Posterior cingulate gyrus (tissue), 11 donors: ENCODE measurements at places on chromosomes 7 and 10.

DNA sequence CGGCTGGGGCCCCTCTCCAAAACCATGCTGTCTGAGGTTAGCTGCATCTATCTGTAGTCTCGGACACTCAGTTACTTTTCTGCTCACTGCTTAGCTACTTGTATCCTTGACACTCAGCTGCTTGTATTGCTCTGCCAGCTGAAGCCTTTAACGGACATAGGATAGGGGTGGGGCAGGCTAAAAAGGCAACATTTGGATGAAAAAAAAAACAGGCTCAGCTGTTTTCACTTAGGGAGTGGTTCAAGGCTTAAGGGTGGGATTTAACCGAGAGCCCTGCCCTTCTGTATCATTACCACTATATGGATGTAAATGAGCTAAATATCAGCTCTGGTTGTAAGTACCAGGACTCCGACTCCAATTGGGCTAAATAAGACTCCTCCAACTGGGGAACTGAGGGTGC, 28.6 kb downstream of the LSMEM1 start:
- DNase-seq = no peak

DNA sequence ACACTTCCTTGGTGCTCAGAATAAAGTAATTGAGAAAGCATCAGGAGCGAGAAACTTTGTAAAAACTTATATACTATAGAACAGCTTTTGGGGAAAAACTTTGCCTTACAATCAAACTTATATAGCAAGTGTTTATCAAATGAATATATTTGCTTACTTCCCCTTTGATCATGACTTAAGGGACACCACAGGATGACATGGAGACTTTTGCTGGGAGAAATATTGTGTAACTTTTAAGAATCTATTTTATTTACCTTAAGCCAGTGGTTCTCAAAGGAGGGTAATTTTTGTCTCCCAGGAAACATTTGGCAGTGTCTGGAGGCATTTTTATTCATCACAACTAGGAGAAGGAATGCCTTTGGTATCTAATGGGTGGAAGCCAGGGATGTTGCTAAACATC, 173.8 kb upstream of the HABP2 start:
- no peak for DNase-seq

- DNase-seq = no peak
Observed at GRCh38 chr10:373526-374309, 238.5 kb downstream of the ZMYND11 start.

DNA sequence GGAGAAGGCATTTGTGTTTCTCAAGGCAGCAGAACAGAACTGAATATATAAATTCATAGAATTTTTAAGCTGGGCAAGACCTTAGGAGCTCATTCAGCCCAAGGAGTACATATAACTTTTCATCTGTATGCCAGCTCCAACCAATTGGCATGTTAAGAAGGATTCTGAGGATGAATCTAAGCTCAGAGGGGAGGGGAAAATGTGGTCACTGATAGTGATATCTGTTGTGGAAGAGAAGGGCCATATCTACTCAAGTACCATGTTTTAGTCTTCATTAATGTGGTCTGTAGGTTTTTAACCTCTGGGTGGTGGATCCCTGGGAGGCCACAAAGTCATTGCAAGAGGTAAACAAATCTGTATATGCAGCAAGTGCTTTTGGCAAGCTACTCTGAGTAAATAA, 6.4 kb downstream of the CALD1 start:
- no peak for DNase-seq

GRCh38 chr7:33596686-33597085, 308.7 kb upstream of the BMPER start:
- no peak for DNase-seq

- no peak for DNase-seq
Observed at GRCh38 chr7:141738592-141739013, 445 bp downstream of the SSBP1 start.

DNA sequence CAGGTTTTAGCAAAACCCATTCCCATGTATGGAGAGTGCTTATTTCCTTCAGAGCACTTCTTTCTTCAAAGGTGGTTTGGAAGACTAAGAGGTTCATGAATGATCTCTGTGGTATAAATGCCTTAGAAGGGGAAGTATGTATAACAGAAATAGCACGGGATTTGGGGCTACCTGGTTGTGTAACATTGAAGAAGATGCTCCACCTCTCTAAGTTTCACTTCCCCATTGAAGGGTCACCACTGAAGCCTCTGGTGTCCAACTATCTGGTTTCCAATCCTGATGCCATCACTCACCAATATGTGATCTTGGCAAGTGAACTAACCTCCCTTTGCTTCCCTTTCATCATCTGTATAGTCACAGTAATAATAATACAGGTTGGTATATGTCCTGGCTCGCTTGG, 37.2 kb downstream of the CYCS start:
- no peak for DNase-seq

DNA sequence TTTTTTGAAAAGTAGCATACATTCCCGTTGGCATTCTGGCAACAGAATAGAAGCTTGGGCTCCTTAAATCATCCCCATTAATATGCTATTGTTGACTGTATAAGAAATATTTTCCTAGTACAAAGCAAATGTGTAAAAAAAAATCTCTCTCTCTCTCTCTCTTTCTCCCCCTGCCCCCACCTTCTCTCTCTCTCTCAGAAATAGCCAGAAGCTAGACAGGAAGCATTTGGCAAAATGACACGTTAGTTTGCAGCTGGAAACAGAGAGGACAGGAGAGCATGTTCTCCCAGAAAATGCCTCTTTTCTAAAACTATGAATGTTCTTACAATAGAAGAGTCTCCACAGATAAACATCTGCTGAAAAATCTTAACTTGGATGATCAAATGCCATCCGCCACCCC, 59.6 kb upstream of the AKR1E2 start:
- no peak for DNase-seq

- DNase-seq = no peak
Observed at GRCh38 chr7:73718438-73718881, 1.0 kb downstream of the STX1A start.

DNA sequence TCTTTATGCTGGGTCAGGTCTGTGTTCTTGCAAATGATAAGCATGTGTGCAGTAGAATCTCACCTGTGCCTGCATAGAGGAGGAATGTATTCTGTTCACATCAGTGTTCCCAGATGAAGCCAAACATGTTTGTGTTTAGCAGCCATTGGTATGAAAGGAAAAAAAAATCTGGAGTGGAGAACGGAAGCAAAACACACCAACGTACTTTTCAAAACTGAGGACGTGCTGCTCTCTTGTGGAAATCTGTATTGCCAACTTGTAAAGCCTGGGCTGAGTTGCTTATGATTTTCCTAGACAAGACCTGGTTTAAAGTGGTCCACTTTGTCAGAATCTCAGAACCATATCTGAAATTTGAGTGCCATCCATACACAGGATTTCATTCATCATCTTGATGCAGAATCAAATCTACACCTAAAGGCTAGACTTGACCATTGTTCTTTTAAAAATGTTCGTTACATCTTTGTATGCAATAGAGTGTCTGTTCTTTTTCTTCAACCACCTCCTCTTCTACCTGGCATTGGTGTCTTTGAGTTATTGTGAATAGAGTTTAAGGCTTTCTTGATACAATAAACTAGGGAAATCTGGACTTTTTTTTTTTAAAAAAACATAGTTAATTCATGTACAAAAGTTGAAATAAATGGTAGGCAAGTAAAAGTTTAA, 367.7 kb downstream of the PHF14 start:
- DNase-seq = no peak

GRCh38 chr7:107982918-107983389, 20.0 kb downstream of the LAMB1 start:
- no peak for DNase-seq

DNA sequence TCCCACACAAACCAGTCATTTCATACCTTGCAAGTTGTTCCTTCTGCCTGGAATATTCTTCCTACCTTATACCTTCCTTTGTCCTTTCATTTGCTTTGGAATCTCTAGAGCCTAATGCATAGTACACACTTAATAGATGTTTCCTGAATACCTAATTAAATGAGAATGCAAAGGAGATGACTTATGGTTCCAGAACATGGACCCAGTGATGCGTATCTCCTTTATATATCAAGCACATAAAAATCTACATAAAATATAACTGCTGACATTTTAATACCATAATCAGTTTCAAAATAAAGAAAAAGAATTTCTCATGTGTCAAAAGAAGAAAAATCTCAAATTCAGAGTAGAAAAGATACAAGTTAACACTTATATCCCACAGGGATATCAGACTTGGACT, 110.6 kb upstream of the ASAH2 start:
- no peak for DNase-seq

GRCh38 chr10:29982997-29983648, 76.3 kb downstream of the JCAD start:
- DNase-seq = no peak

DNA sequence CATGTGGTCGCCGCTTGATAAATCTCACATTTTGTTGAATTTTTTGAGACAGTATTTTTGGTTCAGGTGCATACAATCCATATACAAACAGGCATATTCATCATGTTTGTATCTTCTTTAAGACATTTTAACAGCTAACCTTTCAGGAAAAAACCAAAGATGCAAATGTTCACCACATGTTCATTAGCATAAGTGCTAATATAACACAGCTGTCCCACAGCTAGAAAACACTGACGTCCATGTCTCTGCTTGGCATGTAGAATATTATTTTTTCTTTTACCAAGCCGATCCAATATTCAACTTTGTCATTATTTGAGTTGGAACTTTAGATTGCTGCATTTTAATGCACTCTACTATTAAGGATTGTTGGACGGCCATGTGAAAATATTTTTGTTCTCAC, 31.2 kb downstream of the BMPER start:
- DNase-seq = no peak

- no peak for DNase-seq
Observed at GRCh38 chr7:124667312-124668153, 98.1 kb downstream of the GPR37 start.

DNA sequence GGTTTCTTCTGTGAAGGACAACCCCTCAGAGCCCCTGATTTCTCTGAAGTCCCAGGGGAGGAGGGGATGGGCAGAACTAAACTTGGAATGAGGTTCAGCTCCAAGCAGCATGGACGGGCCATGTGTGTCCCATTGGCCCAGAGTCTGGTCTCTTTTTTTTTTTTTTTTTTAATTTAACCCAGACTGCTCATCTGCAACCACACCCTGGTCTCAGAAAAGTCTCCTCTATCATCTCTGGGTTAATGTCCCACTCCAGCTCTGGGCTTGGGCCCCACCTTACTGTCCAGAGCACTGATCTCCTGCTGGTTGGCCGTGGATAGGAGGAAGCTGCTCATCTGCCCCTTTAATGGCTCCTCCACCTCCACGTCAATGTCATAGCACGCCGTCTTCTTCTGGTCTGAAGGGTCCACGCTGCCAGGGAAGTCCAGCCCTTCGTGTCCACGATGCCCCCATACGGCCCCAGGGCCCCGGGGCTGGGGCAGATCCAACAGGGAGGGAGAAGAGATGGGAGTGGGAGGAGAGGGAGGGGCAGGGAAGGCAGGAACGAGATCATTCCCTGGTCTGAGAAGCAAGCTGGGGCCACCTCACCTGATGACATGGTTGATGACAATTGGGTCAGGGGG, 7.7 kb downstream of the CHPF2 start:
- DNase-seq = no peak

- DNase-seq = no peak
Observed at GRCh38 chr10:34710391-34710751, 104.7 kb downstream of the PARD3 start.

DNA sequence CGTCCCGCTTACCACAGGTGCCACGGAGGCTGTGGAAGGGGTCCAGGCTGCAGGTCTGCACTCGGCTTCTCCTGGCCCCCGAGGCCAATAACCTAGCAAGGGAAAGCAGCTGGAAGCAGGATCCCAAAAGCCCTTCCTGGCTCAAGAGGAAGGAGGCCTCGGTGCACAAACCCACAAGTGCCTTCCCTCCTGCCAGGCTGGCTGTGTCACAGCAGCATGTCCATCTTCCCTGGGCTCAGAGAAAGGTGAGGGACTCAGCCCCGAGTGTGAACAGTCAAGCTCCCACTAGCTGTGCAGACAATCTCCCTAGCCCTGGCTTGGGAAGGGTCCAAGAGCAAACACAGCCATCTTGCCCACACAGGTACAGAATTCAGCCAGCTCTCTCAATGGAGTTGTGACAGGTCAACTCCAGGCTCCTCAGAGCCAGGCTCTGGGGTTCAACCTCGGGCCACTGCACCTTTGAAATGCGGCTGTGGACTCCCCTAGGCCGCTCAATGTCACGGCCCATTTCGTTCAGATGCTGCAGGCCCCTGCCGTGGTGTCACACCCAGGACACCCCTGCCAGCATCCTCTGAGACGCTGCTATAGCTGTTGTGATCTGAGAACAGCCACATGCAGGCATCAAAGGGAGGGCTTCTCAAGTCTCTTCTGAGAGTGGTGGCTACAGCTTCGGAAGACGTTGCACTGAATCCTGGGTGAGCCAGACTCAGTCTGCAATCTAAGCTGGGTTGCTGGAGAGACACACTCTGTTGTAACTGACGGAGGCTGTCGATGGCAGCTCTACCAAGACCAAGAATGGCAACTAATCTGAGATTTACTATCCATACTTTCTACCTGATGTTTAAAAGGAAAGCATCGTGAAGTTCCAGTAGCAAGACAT, 137.9 kb downstream of the DIP2C start:
- no peak for DNase-seq

GRCh38 chr10:132611986-132612385, 74.4 kb downstream of the INPP5A start:
- DNase-seq = peak; percentile 40

DNA sequence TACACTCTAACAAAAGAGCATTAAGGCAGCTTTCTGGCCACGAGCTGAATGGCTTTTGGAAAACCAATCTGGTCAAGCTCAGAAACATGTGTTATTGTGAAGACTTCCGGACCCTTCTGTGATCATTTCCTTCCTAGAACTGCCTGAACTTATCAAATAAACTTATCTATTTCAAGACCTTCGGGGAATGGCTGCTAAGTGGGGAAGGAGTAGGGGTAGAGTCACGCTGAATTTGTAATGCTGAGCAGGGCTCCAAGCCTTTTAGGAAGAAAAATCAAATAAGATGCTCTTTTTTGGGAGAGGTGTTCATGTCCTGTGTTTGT, 56.6 kb downstream of the PAPSS2 start:
- no peak for DNase-seq

- DNase-seq = no peak
Observed at GRCh38 chr7:131194070-131194865, 133.4 kb upstream of the MKLN1 start.

- no peak for DNase-seq
Observed at GRCh38 chr7:131359136-131359776, 31.6 kb downstream of the MKLN1 start.

GRCh38 chr7:71132377-71133231, 660 bp downstream of the GALNT17 start:
- no peak for DNase-seq

DNA sequence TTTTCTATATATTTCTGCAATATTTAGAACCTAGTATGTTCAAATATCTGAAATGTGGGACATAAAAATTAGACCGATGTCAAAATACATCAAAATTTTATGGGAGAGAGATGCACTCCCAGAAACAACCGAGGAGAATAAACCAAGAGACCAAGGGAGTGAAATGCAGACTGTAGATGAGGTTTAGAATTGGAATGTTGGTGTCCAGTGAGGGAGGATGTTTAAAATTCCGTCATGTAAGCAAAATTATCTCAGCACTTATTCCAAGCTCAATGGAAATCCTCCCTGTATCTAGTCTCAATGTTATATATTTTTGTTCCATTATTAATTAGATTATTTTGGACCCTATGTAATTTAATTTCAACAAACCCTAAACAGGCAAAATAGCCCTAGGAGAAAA, 61.9 kb upstream of the MAGI2 start:
- no peak for DNase-seq
